ENCODE measurements at places on chromosomes 2 and 18.
A peak's percentile ranks its signal among the peaks of the same experiment; 100 is the strongest.

GRCh38 chr2:241064008-241064801 is 37.9 kb downstream of the MTERF4 start:
- peak; percentile 8 for DNase-seq

DNA sequence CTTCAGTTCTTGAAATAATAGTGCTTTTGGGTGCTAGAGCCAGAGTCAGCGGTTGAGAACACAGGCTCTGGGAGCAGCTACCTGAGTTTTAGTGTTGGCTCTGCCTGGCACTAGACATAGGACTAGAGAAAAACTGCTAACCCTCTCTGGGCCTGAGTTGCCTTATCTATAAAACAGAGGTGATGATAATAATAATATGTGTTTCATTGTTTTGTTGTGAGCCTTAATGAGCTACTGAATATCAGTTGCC is 391.7 kb downstream of the PTPRM start:
- DNase-seq, result no peak

GRCh38 chr2:228268756-228269155 is 87.3 kb upstream of the SPHKAP start:
- DNase-seq, result no peak

GRCh38 chr2:128545829-128546228 is 227.2 kb upstream of the HS6ST1 start:
- no peak for DNase-seq

DNA sequence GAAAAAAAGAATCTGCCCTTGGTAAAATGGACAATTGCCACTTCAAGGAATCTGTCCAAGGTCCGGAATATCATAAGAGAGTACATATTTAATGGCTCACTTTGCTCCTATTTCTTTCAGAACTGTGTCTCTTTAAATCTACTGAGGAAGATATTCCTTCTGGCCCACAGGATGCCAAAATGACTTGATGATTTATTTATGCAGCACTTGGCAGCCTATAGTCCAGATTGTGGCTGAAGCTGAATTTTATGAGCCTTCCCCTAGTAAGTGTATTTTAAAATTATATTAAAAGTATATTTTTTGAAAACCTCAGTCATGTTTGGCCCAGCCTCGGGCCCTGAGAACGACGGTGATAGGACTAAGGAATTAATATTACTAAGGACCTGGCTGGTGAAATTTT is 465.1 kb upstream of the HNRNPA3 start:
- no peak for DNase-seq

- DNase-seq, result no peak
Measured at GRCh38 chr2:29802986-29803385, 118.4 kb downstream of the ALK start.

DNA sequence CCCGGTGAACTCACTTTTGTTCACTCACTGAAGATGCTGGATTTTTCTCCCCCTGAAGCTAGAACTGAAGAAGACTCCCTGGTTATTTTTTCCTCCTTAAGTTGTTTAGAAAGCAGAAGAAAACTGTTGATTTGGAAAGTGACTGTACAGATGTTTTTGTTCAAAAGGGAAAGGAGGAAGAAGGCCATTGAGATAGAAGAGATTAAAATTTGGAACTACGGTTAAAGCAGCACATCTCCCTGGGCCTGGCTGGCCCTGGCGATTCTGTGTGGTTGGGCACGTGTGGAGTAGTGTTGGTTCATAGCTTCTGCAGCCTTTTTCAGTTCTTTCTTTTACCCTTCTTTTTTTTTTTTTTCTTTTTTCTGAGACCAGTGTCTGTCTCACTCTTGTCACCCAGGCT is 109.2 kb downstream of the MAP4K4 start:
- DNase-seq, result no peak

- DNase-seq, result no peak
Measured at GRCh38 chr2:76295762-76296161, 585.0 kb upstream of the GCFC2 start.

GRCh38 chr2:181157326-181157725 is 176.9 kb downstream of the UBE2E3 start:
- DNase-seq, result no peak

Data from activated gamma-delta T cell treated with anti-CD3 and anti-CD28 coated beads, Interleukin-2, amount 50 U/mL, for 16 hours (primary cell).